Stimulated activated CD8-positive, alpha-beta memory T cell treated with anti-CD3 and anti-CD28 coated beads, Interleukin-7, amount 100 ng/mL, for 1 hour (primary cell): ENCODE measurements at places on chromosomes 7 and 10.

DNA sequence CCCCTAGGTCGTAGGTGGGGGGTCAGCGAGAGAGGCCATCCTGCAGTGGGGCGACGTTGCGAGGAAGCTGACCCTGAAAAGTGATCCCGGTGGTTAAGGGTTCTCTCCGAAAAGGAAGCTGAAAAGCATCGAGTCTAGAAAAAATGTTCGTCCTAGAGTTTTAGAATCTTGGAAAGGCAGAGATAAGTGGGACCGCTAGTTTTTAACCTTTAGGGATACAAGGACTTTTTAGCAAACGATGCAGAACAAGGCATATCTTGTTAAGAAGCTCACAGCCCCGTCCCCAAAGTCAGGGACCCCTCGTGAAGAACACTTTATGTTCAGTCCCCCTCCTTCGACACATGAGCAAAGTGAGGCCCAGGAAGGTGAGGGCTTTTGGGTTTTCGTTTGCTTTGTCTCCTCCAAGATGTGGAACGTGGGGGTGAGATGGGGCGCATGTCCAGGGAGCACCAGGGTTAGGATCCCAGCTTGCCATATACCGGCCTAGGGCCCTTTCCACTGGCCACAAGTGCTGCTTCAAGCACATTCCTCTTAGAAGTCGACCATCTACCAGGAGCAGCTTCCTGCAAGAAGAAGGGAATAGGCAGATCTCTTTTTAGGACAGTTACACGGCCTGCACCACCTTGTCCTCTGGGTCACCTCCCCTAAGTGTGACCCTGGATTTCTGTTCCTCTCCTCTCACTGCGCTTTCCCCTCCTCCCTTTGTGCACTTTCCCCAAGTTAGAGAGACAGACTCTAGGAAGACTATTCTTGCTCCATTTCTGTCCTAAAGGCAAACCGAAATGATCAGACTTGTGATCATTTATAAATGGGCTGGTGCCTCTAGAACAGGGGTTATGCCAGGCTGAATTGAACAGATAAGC, 969 bp downstream of the SLC35G1 start:
- DNase-seq, result no peak

DNA sequence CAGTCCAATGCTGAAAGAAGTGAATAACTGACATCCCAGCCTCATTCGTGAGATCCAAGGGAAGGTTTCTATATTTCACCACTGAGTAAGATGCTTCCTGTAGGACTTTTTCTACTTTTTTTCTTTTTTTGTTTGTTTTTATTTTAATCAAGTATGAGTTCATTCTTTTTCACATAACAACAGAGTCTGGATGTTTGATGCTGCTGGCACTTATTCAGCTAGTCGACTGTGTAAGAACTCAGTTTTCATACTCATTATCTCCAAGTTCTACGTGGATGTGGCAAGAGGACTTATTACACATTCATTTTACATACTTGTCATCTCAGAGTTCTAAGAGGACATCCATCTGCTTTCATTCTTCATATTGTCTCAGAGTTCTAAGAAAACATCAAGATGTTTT, 86.9 kb downstream of the CPXM2 start:
- DNase-seq, result no peak

- DNase-seq, result no peak
Observed at GRCh38 chr7:37371755-37372154, 76.9 kb downstream of the ELMO1 start.

- DNase-seq, result no peak
Observed at GRCh38 chr7:125670926-125671572, 741.4 kb upstream of the POT1 start.

DNA sequence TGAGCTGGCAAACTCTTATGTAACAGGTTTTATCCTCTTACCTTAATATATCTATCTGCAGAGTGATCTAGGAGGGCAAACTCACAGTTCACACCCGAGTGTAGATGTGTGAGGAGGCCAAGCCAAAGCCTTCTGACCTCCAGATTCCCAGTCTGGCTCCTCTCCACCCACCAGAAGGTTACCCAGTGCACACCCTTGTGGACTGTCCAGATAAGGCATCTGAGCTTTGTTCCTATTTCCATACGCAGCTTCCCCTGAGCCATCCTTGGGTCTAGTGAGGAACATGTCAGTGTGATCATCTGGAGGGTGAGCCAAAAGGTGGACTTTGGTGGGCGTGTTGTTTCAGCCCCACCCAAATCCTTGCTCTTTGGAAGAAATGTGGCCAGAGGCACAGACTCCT, 203.0 kb upstream of the MEOX2 start:
- no peak for DNase-seq

DNA sequence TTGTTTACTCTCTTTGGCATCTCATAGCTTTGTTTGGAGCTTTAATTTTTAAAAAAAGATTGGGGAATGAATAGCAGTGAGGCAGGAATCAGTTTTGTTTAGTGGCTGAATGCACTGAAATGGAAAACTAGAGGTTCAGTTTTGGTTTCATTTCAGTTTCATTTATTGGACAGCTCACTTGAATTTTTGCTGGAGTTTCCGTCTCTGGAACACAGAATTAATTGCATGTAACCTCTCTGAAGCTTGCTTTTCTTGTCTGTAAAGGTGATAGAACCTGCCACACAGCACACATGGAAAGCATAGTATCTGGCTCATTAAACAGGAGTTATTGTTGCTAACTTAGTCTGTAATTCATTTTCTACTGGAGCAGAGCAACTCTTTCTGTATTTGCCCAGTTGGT, 7.1 kb downstream of the GRM8 start:
- DNase-seq, result no peak

DNA sequence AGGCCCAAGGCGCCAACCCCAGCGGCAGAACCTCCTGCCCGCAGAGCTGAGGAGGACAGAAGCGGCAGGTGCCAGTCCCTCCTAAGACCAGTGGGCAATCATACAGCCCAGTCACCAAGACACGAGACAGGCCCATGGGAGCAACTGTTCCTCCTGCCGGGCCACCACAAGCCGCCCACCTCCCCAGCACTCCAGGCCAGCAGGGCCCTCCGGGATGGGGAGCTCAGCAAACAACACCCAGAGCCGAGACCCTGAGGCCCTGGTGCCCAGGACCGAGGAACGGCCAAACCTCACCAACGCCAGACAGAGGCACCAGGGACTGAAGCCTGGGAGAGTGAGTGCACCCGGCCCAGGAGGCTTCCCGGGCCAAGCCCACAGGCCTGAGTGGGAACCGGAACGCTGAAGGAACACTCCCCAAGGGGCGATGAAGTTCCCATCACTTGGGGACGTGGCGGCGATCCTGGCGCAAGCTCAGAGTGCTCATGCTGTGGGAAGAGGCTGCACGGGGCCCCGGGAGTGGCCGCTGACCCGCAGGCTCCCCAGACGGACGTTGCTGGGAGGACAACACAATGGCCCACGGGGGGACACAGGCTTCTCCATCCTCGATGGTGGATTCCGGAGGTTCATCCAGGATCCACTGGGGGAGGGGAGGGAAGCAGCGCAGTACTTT, 35.1 kb downstream of the GPER1 start:
- no peak for DNase-seq

GRCh38 chr10:60757420-60757895, 20.8 kb upstream of the CDK1 start:
- no peak for DNase-seq

DNA sequence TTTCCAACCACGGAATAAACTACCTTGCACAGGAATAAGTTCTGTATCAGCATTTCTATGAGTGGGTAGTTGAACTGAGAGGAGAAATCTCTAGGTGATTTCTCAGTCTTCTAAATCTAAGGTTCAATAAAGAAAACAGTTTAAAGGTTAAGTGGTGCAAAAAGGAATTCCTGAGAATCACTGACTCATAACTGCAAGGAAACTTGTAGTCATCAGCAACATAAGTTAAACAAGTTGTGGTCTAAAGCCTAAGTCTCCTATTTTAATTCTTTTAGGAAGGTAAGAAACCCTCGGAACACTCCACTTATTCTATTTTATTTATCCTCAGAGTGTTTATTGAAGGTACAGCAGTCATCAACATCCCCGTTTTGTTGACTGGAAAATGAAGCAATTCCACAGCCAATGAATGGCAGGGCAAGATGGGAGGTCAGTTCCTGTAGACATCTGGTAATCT, 92.4 kb upstream of the PIK3CG start:
- no peak for DNase-seq

DNA sequence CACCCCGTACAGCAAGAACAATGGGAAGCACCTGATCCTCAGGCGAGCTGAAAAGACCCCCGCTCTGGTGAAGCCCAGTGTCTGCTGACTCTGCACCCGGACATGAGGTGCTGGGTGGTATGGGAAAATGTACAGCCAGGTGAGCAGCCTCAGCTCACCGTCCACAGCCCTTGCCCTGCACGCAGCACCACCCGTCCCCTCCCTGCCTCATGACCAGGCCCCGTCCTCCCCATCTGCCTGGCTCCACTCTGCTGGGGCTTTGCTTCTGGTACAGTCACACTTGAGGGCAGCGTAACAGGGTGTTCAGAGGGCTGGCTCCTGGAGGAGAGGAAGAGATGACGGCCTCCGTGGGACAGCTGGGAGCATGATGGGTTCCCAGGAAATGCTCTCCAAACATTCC, 49.1 kb downstream of the NCAPG2 start:
- DNase-seq, result no peak

GRCh38 chr10:133415752-133416151, 8.7 kb downstream of the SPRN start:
- DNase-seq, result no peak

- no peak for DNase-seq
Observed at GRCh38 chr10:119310806-119311205, 103.4 kb downstream of the GRK5 start.

DNA sequence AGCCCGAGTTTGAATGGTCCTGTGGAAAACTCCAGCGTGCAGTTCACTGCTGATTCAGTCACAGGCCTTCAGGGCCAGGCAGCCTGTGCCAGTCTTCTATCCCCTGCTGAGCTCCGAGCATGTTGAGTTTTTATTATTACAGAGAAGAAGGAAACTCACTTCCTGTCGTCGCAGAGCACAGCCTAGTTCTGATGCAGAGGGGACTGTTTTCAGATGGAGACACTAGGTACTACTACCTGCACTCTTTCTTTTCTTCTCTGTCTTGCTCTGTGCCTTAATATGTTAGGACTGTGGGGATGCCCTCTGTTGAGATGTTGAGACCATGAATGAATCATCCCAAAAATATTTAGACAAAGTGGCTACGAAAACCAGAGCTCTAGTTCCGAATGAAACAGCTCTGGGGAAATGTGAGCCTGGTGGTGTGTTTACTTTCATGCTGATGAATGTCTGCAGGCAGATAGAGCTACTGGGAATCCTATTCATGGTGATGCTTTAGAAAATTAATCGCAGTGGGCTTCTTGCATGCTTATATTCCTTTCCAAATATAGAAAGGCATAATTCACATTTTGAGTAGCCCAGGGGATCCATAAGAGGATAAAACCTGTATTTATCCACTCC, 29.6 kb downstream of the CASP7 start:
- no peak for DNase-seq

GRCh38 chr10:74521526-74521925, 304.9 kb upstream of the KAT6B start:
- DNase-seq, result no peak

DNA sequence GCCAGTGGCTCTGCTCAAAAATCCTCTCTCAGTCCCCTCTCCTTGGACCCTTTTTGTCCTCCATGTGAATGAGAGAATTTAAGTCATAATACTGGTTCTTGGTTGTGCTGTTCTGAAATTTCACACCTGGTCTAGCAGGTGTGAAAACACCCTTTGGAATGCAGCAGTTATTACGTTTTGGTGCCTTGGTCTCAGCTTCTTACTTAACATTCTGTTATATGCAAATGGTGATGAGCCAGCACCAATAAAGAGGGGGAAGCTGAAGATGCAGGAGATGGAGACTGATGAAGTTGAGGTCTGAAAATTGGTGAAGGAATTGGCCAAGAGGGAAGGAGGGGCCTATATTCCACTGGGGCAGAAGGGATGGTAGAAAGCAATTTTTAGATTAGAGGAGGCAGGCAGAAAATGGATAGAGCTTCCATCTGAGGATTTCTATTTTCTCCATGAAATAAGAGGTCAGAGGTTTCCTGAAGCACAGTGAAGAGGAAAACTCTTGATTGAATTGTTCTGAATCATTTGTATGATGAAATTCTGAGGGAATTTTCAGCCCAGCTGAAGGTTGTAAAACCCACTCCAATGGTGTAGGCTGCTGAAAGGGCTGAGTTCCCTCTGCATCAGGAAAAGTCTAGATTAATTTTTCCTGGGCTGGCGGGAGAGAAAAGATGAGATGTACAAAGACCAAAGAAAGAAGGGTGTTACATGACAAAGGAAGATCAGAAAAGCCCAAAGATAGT, 94.0 kb upstream of the FAM180A start:
- no peak for DNase-seq

- no peak for DNase-seq
Observed at GRCh38 chr7:37097983-37098382, 350.7 kb downstream of the ELMO1 start.

- DNase-seq, result no peak
Observed at GRCh38 chr10:121961456-121961855, 13.6 kb downstream of the NSMCE4A start.

DNA sequence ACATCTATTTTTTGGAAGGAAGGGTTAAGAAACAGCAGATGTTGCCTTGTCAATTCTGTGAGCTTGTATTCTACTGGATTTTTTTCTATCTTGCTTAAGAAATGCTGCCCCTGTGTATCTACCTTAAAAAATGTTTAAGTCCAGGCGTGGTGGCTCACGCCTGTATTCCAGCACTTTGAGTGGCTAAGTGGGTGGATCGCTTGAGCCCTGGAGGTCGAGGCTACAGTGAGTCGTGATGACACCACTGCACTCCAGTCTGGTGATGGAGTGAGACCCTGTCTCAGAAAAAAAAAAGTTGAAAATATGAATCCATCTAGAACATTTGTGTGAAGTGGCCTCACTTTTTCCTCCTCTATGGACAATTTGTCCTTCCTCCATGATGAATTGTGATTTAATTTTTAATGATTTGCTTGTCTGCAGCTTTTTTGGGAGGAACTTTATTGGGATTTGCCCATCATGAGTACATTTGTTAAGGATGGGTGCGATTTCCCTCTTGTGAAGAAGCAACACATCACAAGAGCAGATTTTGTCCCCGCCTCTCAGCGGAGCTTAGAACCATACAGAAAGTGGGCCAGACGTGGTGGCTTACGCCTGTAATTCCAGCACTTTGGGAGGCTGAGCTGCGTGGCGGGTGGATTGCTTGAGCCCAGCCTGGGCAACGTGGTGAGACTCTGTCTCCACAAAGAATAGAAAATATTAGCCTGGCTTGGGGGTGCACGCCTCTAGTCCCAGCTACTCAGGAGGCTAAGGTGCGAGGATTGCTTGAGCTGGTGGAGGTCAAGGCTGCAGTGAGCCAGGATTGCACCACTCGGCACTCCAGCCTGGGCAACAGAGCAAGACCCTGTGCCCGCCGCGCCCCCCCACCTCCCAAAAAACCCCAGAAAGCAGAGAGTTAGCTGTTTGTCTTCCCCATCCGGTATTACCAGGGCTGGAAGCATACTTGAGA, 57.7 kb downstream of the DNAJB6 start:
- DNase-seq, result no peak
